ENCODE measurements at places on chromosomes 12 and 14. TPM values are rescaled to one million over a fixed set of nuclear protein-coding genes. Genes with fewer than 3 reads are reported as not detected.

DNA sequence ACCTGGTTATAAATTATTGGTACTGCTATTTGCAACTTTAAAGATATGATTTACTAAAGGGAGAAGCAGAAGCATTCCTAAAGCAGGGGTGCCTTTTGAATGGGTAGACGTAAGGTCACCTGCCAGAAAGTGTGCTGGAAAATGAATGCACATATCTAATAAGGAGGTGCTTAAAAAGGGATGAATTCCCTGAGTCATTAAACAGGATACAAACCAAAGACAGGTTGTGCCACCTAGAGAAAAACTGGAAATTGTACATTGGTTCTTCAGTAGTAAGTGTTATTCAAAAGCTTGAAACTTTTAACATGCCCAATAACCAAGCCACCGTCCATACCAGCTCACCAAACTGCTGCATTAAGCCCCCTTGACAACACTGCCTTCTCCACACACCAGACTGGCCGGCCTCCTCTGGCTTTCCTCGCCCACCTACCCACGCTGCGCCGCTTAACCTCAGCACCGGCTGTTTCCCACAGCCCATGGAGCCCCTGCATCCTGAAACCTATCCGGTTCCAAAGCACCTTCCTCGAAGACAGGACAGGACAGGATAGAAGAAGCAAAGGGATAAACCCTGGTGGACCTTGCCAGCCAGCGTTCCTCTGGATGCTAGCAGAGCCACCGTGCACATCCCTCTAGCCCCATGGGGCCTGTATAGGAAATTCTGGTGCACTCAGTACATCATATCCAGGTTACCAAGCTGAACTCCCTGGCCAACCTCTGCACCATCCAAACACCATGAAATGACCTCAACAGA is 201.5 kb upstream of the CAND1 start:
- no peak for DNase-seq

FBXW8 gene
- total RNA-seq = 13.7 TPM

ABHD12B gene
- not detected for total RNA-seq

- DNase-seq = no peak
Observed at GRCh38 chr12:205026-205425, 8.9 kb downstream of the SLC6A12 start.

GRCh38 chr14:90883782-90884181 is 67.6 kb upstream of the TTC7B start:
- no peak for DNase-seq

GRCh38 chr14:73762375-73762822 is 48.2 kb upstream of the PNMA1 start:
- DNase-seq = no peak

GRCh38 chr14:20711685-20712084 is 23.1 kb downstream of the ANG start:
- DNase-seq = no peak

FBRSL1 gene
- total RNA-seq = 22.5 TPM

DNA sequence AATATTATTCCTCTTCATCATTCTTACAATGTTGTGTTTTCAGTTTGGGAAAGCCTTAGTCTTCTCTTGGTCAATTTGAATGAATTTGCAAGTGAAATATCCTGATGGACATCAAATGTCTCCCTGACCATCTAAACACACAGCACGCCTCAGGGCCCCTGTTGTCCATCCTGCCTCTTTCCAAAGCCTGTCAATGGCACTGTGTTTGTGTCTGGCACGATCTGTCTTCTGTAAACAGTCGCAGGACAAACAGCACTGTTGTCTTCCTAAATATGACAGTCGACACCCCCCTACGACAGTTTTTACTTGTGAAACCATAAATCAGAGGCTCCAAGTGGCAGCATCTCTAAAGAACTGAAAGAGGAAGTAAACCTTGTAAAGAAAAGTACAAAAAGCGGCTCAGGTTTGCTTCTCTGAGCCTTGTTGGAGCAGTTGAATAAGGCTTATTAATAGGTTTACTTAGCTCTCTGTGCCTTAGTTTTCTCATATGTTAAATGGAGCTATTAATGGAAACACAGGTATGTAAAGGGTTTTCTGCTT is 285.8 kb downstream of the NRXN3 start:
- DNase-seq = no peak

LPAR5 gene
- 1.7 TPM for total RNA-seq

- DNase-seq = no peak
Observed at GRCh38 chr12:89376202-89376529, 23.9 kb upstream of the DUSP6 start.

DNA sequence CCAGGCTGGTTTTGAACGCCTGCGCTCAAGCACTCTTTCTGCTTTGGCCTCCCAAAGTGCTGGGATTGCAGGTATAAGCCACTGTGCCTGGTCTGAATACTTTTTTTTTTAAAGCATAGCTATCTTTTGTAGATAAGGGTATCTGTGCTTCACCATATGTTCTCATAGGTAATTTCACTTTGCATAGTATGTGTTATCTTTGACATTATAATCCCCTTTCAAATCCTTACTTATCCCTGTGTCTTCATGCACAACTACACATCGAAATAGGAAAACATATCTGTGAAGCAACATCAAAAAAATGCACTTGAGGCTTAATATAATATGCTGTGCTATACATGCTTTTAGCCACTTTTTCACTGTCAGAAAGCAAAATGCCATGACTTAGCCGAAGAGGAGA is 94.1 kb downstream of the SLC35F4 start:
- DNase-seq = no peak

TAS2R42 gene
- not detected for total RNA-seq

DNA sequence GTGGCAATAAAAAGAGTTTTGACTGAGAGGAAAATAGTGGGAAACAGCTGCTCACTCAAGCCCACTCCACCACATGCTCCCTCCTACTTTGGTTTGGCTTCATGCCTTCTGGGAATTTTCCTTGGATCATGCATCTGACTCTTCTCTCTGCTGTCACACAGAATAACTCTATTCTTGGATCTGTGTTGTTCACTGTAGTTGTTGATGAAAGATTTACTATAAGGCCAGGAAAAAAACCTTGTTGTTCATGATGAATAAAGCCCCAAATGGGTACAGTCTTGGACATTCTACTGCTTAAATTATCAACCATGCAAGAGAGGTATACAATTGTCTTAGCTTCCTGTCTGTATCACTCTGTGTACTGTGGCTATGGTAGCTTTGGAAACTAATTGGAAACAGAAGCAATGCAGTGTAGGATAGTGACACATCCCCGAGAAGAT is 70.5 kb downstream of the TMX1 start:
- DNase-seq = peak; percentile 82

DNA sequence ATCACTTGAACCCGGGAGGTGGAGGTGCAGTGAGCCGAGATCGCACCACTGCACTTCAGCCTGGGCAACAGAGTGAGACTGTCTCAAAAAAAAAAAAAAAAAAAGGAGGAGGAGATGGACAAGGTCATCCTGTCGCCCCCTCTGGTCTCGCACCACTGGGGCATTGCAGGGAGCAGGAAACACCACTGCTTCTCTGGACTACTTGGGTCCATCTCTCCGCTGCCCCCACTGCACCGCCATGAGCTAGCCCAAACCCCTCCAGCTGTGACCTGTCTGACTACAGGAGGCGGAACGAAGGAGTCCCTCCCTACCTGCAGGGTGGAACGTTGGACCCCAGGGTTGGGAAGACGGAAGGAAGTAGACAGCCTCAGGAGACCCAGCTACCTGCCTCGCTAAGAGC is 18.2 kb upstream of the FAM222A start:
- no peak for DNase-seq

DNA sequence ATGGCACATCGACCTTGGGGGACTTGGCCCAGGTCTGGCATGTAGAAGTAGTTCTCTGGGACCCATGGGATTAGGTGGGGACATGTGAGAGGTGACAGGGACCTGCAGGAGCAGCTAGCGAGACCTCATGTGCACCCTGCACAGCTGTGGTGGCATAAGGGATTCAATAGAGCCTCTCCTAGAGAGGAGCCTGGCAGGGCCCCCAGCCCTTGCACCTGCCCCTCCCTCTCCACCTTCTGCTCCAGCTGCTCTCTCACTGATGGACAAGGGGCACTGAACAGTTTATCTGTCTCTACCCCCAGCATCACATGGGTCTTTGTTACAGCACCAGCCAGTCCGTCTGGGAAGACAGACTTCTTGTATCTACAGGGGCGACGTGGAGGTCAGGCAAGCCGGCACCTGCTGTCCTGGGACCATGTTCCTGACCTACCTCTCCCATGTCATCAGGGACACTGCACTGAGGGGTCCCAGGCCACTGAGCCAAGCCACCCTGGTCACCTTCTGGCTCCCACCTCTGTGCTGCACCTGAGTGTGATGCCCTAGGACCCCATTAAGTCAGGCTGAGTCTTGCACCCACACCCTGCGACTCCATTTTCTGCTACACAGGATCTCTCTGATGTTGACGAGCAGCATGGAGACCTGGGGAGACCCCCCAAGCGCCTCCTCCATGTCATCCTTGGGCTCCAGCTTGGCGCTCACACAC is 32.6 kb downstream of the DDX11 start:
- DNase-seq = peak; percentile 90

CPNE6 gene
- 0.33 TPM for total RNA-seq

DNA sequence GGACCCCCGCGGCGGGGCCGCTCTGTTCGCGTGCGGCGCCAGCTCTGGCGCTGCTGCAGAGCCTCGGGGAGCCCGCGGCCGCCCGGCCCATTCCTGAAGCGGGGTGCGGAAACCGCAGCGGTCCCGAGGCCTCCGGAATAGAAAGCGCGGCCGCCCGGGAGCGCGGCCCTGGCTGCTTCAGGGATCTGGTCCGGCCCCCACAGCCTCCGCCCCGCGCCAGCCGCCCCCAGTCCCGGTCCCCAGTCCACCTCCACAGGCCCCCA is 204 bp downstream of the HSP90AA1 start:
- no peak for DNase-seq

DNA sequence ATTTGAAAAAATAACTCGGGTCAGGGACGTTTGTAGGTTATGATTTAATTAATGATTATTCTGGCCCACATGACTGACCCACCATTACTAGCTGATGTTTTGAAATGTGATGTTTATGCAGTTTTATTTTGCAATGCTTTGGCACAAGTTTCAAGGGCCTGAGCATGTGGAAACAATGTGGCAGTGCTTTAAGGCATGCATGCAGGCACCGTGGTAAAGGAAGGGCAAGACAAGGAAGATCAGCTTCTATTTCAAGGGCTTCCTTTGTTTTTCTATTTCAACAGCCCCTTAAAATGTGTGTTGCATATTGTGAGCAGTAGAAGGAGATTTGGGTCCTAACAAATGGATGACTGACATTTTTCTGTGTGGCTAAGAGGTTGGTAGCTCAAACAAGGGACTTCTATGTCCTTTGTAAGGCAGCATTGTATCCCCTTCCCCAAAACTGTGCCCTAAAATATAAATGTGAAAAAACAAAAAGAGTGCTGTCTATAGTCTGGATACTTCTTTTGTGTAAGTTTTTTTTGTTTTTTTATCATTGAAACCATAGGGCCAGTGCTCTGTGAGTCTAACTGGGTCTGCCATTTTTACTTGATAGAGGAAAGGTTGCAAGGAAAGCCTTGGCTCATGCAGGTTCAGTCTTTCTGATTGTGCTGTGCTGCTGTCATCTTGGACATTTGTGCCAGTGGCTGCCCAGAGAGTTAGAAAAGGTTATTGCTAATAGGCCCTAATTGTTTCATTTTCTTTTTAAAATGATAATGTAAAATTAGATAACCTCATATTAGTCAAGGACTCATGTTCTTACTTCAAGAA is 103.5 kb downstream of the FGD4 start:
- no peak for DNase-seq

GRCh38 chr12:4938900-4939299 is 29.2 kb downstream of the KCNA1 start:
- no peak for DNase-seq

DNA sequence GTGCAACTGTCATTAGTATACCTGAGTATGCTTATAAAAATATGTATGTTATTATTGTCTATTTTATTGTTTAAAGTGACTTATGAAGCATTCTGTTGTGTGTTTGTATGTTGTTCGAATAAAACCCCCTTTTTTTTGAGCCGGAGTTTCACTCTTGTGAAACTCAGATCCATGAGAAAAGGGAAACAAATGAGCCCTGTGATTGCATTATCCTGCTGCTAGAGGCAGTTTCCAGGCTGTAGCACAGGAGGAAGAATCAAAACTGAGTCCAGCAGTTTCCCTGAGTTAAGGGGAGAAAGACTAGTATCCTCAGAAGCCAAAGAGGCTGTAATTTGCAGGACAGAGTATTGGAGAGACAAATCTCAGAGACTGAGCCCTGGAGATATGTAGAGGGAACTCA is 12.5 kb downstream of the SGPP1 start:
- DNase-seq = no peak

RNF34 gene
- 50.0 TPM for total RNA-seq

DNA sequence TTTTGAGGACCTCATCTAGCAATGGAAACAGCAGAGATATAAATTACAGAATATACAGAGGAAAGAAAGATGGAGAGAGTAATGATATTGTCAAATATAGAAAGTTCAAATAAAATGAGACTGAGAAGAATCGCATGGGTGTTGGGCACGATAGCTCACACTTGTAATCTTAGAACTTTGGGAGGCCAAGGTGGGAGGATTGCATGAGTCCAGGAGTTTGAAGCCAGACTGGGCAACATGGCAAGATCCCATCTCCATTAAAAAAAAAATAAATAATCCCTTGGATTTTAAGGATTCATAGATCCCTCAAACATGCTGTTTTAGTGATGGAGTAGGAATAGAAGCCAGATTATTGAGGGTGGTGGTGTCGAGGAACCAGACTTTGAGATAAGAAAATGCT is 1.9 kb downstream of the PYROXD1 start:
- no peak for DNase-seq

SLCO1B3 gene
- total RNA-seq = not detected

PPP2R5E gene
- 30.7 TPM for total RNA-seq

DNA sequence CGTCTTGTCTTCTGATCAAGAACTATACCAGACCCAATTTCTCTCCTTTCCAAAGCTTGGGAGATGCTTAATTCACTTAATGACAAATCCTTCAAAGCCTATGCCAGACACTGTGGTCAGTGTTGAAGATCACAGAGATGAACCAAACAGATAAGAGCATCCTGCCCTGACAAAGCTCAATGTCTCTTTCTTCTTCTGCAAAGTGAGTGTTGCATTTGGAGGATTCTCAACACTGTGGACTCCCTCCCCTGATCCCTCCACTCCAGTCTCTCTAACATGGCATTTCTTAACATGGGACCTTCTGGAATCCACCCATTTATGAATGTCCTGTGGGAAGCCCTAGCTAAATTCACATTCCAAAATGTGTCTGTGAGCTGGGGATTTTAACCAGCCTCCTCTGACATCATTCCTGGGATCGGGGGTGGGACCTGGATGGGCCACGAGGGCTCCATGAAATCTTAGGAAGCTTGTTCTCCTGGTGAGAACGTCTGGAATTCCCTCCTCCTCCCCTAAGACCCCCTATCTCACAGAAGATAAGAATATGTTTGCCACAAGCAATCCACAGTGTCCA is 20.3 kb downstream of the SYNE3 start:
- no peak for DNase-seq

Data from esophagus muscularis mucosa (tissue), 4 donors.